ENCODE measurements at places on chromosomes 12 and 14.
A peak's percentile ranks its signal among the peaks of the same experiment; 100 is the strongest.

- no peak for DNase-seq
These were observed 223.8 kb downstream of the DACT1 start for GRCh38 chr14:58861586-58861985.

DNA sequence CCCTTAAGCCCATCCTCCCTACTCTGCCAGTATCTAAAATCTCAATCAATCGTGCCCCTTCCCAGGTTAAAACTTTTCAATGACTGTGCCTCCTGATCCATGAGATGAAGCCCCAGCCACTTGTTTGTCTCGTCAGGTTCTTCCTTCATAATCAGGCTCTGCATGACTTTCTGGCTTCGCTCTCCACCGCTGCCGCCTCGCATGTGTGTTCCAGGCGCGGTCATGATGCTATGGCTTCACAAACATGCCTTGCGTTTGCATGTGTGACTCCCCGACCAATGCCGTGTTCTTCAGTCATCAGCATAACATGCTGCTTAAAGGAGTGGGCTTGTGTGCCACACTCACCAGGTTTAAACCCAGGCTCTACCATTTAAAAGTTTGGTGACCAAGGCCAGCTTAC, 5.0 kb upstream of the C1RL start:
- DNase-seq: no peak

DNA sequence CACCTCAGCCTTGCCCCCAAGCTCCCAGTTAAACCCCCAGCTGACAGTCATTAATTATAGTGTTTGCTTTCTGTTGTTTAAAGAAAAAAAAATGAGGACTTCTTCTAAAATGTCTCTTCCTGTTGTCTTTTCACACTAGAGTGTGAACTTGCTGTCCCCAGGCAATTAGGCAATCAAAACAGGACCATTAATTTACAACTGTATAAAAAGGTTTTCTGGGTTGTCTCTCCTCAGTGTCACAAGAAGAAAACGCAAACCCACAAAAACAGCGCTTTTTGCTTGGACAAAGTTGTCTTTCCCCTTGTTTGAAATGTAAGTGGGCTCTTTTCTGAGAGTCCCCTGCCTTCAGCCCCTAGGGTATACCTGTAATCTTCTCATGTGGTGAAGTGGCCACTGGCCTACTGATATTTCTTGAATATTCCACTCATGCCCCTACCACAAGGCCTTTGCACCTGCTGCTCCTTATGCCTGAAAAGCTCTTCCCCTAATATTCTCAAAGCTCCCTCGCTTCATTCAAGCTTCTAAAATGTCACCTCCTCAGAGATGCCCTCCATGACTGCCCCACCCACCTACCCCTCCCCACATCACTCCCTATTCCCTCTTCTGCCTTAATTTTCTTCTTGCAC, 158.9 kb upstream of the PWP1 start:
- DNase-seq: no peak

DNA sequence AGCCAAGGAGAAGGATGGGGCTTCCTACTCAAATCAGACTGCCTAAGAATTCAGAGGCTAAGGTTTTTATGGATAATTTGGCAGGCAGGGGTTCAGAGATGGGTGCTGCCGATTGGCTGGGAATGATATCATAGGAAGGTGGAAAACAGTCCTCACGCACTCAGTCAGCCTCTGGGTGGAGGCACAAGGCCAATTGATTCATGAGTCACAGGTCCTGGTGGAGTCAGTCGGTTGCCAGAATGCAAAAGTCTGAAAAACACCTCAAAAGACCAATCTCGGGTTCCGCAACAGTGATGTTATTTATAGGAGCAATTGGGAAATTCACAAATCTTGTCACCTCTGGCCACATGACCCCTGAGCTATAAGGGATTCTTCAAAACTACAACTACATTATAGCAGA, 105.5 kb downstream of the GXYLT1 start:
- no peak for DNase-seq

DNA sequence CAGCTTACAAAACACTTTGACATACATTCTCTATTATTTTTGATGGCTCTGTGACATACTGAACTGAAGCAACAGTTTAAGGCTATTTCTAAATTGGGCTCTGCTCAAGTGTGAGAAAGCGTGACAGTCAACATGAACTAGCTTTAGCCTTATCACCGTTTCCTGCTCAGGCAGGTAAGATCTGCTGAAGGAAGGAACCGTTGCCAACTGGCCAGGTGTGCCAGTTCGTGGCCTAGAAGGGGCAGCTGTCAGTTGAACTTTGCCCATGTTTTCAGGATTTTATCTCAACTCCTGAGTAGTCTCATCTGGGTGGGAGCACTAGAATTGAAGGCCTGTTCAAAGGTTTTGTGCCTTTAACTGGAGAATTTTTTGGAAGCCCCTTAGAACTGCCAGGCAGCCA, 79.5 kb downstream of the ETV6 start:
- no peak for DNase-seq

- no peak for DNase-seq
These were observed 51.0 kb downstream of the NINJ2 start for GRCh38 chr12:612293-612692.

GRCh38 chr12:15122344-15122743, 98.9 kb downstream of the RERG start:
- DNase-seq: no peak

- DNase-seq: no peak
These were observed 2.5 kb upstream of the UTP20 start for GRCh38 chr12:101277443-101277842.

DNA sequence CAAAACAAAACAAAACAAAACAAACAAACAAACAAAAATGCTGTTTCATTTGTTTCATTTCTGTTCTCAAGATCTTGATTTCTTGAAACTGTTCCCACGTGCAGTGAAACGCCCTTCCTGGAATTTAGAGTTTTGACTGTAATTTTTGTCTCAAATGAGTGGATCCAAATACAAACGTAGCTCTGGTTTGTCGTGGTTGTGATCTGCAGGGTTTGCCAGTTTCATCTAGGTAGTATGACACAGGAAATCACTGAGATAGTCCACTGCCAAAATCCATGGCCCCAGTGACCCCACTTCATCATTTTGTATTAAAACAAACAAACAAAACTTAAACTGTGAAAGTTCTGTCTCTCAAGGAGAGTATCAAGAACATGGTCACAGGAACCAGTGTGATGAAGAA, 838.6 kb downstream of the BCL11B start:
- DNase-seq: no peak

GRCh38 chr12:122961531-122962329, 4.5 kb downstream of the ABCB9 start:
- DNase-seq: no peak

DNA sequence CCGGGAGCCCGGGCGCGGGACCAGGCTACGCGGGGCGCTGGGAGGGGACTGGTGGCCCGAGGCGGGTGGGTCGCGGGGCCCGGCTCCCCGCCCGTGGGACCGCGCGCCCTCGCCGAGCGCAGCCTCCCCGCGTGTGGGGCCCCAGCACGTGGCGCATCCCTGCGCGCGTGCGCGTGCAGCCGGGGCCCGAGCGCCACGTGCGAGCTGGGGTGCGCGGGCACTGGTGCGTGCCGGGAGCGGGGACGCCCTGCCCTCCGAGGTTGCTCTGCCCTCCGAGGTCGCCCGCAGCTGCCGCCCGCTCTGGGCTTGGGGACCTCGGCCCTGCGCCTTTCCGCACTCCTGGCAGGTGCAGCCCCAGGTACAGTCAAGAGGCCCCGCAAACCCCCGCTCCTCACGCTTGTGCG, 365 bp upstream of the CCDC88C start:
- DNase-seq: peak; percentile 86

DNA sequence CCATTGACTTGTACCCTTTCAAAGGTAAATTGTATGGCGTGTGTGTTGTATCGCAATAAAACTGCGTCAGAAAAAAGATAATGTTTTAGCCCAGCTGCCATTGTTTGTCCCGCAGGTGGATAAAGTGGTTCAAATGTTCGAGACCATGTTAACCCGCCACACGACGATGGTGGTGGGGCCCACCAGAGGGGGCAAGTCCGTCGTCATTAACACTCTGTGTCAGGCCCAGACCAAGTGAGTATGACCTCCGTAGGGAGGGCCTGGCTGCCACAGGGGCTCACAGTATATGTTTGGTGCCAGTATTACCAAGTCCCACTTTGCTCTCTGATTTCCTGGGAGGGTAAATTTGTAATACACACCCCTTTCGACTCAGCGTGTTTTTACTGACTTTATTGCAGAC, 96.9 kb downstream of the DNAH10 start:
- DNase-seq: no peak

GRCh38 chr12:31353750-31354708, 28.1 kb upstream of the SINHCAF start:
- peak; percentile 34 for DNase-seq

DNA sequence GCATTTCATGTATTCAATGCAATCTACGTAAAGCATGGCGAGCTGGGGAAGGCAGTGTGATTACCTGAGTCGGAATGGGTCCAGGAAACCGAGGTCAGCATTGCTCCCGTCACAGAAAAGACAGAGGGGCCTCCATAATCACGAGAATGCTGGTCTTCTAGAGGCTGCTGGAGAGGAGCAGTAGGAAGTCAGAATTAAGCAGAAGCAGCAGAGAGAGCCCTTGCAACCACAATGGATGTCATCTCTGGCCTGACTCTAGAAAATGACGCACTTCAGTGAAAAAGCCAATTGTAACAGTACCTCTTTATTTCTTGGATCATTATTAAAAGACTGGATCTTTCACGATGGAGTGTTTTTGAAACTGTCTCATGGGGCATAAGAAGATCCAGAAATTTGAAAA, 69.5 kb upstream of the FOXN3 start:
- DNase-seq: no peak

DNA sequence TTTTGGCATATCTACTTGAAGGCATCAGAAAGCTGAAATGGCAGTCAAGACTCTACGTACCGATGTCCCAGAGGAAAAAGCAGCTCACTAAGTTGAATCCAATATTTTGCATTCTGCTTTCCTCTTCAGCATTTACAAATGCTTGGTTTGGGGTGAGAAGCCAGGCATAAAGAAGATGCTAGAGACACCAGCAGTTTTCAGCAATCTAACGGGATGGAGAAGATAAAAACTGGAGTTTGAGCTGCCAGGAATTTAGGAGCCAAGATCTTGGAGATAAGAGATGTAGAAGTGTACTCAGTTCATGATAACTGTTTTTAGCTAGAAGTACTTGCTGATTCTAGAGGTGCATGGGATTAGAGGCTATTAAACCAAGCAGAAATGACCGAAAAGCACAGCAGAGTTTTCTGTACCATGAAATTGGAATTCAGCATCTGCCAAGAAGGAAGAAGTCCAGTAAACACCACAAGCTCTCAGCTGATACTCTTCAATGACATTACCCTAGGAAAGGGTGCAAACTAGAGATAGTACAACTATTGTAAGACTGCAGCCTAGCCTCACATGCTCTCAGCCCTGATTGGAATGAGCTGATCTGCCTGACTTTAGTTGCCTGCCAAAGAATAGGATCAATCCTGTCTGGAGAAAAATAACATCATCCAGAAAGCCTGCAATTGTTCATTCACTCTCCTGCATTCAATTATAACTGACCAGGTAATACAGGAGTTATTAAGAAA, 7.4 kb upstream of the ALDH1L2 start:
- DNase-seq: no peak

GRCh38 chr12:63955831-63956666, 111.5 kb downstream of the SRGAP1 start:
- DNase-seq: peak; percentile 82

DNA sequence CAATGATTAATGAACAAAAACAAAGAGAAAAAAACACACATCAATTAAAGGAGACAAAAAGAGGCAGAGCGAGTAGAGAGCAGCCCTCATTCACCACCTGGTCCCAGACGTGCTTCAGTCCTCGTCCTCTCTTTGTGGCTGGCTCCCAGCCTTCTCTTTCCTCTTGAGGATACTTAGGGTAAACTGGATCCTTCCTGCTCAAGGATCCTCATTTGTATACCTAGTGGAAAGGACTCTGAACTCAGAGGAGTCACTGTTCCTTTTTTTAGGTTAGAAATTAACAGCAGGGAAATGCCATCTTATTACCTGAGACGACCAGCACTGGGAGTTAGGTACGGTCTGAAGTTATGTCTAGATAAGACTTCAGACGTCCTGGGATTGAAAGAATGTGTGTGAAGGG, 9.7 kb downstream of the MLEC start:
- DNase-seq: no peak

- DNase-seq: no peak
These were observed 114.8 kb downstream of the RIMBP2 start for GRCh38 chr12:130601327-130601726.

DNA sequence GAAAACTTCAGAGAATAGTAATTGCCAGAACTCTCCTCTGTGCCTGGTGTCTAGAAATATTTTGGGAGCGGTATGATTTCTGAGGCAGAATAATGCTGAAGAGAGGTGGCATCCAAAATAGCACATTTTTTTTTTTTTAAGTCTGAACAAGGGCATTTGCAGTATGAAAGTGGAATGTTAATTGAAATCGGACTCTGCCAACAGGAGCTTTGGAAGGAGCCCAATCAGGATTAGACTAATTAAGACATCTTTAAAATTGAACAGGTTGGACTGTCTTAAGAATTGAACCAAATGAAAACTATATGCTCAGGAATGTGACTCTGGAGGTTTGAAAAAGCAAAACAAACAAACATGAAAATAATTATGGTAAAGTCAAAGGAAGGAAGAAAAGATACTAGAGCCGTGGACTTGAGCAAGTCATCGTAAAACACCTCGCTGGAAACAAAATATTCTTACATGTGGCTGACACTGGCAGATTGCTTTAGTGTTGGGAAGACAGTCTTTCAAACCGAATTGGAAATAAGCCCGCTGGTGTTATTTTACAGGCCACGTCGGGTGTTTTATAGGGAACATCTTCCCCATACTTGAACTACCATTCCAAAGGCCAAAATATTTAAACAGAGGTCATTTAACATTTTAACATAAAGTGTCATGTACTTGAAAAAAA, 436.3 kb downstream of the VRK1 start:
- no peak for DNase-seq

DNA sequence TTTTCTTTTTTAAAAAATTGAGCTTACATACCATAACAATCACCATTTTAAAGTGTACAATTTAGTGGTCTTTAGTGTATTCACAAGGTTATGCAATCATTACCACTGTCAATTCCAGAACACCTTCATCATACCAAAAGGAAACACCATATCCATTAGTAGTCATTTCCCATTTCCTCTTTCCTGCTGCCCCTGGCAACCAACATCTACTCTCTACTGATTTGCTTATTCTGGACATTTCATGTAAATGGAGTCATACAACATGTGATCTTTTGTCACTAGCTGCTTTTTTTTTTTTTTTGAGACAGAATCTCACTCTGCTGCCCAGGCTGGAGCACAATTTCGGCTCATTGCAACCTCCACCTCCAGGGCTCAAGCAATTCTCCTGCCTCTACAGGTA, 66.8 kb upstream of the CFL2 start:
- no peak for DNase-seq

DNA sequence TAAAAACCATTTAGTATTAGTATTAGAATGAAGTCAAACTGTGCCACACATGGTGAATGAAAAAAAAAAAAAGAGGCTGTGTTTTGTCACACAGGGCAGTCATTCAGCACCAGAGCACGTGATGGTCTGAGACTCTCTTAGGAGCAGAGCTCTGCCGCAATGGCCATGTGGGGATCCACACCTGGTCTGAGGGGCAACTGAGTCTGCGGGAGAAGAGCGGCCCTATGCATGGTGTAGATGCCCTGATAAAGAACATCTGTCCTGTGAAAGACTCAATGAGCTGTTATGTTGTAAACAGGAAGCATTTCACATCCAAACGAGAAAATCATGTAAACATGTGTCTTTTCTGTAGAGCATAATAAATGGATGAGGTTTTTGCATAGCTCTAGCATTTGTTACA, 12.2 kb upstream of the BDKRB1 start:
- DNase-seq: no peak

Data from common myeloid progenitor, CD34-positive (primary cell).